H54 (cell line): ENCODE measurements at places on chromosomes 16 and 17.

DNA sequence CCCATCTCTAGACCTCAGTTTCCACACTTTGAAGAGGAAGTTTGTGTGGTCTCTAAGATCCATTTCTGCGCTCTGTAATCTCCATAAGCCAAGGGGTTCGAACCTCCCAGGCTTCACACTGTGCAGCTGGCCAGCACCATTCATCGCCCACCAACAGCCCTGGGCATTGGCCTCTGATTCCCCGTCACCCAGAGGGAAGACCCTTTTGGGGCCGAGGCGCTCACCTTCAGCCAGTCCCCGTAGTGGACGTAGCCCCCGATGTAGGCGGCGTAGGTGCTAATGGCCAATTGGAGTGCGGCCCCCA is 678 bp downstream of the TMEM101 start:
- no peak for DNase-seq

DNA sequence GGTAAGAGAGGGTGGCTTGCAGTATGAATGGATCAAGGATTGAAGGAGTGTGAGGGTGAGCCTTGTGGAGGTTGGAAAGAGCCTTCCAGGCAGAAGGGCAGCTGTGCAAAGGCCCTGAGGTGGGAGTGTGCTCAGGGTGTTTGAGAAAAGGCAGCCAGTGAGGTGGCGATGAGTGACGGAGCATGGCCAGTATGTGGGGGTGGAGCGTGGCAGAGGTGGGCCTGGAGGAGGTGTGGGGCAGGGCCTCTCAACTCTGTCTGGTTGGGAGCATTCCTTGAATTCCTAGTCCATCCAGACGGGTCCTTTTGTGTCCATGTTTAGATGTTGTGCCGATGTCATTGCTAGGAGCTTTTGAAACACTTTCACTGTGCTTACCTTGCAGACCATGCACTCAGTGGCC is 51.3 kb downstream of the EPN2 start:
- DNase-seq = no peak

GRCh38 chr16:70508752-70509151 is 14.6 kb downstream of the COG4 start:
- DNase-seq = no peak

DNA sequence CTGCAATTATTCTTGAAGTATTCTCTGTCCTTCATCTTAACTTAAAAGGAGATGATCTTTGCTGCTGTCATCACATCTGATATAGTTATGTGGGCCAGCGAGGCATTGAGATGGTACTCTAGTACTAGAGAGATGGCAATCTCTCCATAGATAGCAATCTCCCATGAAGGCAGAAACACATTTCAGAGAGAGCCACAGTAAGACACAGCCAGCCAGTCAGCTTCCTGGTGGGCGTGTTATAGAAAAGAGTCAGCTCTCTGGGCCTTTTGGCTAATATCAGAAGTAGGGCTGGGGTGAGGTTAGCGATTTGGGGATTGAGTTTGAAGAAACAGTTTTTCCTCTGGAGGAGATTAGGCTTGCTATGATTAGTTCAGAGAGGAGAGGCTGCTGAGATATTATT is 22.6 kb upstream of the EFCAB13 start:
- no peak for DNase-seq

DNA sequence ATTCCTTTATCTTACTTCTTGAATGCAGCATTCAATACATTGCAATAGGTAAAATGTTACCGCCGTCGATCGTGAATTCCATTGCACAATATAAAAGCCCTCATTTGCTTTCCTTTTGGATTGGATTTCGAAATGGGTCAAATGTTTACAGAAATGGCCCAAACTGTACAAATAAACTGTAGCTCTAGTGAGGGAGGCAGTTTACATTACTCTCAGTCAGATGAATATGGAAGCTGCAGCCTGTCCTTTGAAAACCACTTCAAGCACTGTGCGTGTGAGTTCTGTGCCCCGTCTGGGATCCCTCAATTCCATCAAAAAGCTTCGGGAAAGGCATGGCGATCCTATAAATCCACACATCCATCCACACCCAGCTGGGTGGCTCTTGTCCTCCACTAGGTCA is 258.6 kb upstream of the FOXF1 start:
- DNase-seq = no peak

DNA sequence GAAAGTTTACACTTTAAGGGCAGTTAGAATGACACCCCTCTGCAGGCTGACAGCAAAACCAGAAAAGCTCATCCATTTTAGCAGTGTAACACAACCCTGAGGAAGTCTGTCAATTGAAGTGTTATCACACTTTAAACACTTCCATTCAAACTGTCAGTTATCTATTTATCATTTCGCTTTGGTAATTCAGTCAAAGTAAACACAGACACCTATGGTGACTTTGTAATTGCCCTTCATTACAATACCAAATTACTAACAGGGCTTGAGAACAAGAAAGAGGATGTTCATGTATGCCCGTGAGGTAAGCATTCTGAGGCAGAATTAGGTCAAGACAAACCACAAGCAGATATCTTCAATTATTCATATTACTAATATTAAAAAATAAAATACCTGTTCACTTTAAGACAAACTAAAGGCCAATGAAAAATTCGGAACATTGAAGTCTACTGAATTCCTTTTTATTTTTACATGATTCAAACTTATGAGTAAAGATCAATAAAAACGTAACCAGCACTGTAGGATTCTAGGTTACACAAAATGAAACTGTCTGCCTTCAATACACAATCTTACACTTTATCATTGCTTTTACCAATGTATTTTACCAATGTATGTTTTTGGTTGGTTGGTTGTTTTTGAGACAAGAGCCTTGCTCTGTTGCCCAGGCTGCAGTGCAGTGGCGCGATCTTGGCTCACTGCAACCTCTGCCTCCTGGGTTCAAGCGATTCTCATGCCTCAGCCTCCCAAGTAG is 57.1 kb downstream of the BRIP1 start:
- DNase-seq = no peak

DNA sequence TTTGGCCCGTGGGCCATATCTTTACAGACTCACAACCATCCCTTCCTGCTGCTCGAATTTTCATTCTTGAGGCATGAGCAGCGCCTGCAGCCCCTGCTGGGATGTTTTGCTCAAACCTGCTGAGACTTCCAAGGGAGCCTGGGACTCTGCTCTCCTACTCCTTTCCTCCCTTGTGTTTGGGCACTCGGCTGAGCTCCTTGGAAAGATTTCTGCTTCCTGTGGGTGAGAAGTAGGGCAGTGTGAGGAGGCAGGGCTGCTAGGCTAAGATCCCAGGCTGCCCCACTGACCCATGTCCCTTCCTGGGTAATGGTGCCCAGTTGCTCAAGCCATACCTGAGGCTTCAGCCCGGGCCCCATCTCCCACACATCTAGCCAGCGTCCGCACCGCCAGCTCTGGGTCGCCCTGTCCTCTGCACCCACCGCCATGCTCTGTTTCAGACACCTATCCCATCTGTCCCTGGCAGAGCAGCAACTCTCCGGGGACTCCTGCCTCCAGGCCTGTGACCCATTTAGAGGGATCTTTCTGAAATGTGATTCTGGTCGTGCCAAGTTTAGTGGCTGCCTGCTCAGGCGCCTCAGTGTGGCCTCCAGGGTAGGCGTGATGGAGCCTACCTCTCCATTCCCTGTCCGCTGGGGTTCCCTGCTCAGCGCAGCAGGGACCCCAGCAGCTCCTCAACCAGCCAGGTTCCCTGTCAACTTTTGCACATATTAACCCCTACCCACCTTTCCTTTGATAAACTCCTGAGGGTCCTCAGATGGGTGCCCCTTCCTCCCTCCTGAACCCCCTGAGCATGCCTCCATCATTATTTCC is 190.1 kb downstream of the CCDC182 start:
- no peak for DNase-seq
